ENCODE measurements at places on chromosomes 7 and 10.

- no peak for DNase-seq
Observed at GRCh38 chr7:106223156-106223555, 61.6 kb downstream of the NAMPT start.

GRCh38 chr10:58435297-58435985, 50.2 kb downstream of the TFAM start:
- DNase-seq: no peak

DNA sequence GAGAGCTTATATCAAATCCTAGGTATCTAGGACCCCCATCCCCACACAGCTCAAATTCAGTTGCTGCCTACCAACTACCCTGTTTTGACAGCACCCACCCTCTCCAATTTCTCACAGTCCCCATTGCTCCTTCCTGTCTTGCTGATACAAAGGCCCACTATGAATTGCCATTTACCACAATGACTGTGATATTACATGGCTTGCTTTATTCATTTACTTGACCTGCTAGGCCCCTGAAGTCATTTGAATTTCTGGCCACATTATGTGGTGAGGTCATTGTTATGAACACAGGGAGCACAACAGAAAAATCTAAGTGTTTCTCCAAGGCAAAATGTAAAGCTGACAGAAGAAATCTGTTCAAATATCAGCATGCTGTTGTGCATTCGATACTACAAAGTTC, 101.4 kb downstream of the PPP1R17 start:
- DNase-seq: no peak

DNA sequence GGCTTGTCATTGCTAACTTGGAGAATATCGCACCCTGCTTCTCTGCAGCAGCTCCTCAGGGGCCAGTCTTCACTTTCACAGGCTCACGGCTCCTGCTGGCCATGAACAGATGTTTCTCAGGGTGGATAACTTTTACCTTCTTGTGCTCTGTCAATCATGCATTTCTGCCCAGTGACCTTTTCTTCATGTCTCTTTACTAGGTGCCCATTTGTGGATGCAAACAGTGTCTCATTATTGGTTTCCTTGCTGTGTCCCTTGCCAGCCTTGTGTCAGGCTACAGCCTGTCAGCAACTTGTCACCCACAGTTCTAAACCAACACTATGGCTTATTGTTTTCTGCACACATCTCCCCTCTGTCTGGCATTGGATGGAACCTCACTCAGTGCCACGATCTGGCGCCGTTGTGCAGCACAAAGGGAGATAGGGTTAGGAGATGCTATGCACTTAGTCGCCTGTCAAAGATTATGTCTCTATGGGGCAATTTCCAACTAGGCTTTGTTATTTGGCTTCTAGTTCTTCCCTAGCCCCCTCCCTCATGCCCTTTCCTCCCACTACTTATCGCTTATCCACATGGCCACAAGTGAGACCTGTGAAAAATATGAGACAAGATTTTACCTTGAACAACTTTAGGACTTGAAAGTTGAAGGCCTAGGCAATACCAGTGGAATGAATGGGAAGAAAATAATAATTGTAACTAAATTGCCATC, 45.7 kb upstream of the NXPH1 start:
- no peak for DNase-seq

DNA sequence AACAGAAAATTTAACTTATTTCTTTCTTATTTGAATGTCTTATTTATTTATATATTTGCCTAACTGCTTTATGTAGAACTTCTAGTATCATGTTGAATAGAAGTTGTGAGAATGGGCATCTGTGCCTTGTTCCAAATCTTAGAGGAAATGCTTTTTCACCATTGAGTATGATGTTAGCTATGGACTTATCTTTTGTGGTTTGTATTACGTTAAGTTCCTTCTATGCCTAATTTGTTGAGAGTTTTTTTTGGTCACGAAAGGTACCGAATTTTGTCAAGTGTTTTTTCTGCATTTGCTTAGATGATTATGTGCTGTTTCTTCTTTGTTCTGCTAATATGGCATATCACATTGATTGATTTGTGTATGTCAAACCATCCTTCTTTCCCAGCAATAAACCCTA, 161.0 kb upstream of the TRIM24 start:
- no peak for DNase-seq

GRCh38 chr10:100184840-100185239, 989 bp downstream of the ERLIN1 start:
- DNase-seq: no peak

DNA sequence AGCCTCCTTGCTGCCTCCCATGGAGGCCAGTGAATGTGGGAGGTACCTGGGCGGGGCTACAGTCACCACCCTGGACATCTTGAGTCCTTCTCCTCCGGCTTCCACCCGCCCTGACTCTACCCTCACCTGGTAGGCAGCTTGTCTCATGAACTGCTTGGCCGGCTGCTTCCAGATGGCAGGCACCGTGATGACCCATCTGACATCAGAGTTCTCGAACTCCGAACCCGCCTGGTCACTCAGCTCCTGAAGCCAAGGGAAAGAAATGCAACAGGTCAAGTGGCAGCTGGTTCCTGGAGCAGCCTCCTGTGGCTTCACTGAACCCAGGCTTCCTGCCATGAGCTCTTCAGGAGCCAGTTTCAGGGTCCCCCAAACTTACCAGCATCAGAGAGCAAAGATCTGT, 50.1 kb downstream of the HSPA12A start:
- no peak for DNase-seq

DNA sequence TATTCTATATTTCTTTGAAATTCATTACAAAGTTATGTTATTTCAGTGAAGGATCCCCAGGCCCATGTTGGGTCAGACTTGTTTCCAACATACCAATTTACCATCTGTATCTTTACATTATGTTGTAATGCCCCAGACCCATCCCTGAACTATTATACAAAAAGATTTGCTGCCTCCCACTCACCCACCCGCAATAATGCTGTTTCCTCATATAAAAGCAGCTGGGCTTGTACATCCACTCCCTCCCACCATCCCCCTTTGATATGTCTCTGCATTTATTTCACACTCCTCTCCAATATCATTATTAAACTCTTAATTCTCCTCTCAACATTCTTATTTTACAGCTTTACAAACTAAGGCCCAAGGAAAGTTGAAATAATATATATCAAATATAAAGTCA, 153.7 kb downstream of the DOCK4 start:
- no peak for DNase-seq

GRCh38 chr10:21535494-21535965, 1.5 kb downstream of the MLLT10 start:
- no peak for DNase-seq

GRCh38 chr10:18185621-18186020, 45.4 kb downstream of the CACNB2 start:
- DNase-seq: no peak

GRCh38 chr7:20330239-20330927, at the start of gene ITGB8:
Gene ITGB8, plus strand, starts transcription at chr7:20330900. Its CDS starts 907 bp downstream, at chr7:20331807.
- peak; percentile 51 for DNase-seq

DNA sequence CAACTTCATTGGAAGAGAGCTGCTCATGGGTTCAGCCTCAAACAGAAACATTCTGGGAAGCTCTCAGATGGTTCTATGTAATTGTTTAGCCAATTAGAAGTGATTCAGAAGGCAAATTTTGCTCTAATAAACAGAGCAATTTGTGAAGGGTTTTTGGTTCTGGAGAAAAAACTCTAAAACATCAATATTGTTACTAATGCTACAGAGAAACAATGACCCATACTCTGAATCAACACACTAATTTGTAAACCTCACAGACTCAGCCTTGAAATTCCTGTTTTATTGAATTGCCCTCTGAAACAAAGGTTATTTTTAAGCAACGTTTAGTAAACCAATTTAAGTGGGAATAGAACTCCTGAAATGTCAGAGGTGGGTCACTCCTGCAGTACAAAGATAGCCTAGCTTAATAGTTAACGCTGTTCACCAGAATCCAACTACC, 171.6 kb upstream of the SVIL start:
- DNase-seq: no peak

DNA sequence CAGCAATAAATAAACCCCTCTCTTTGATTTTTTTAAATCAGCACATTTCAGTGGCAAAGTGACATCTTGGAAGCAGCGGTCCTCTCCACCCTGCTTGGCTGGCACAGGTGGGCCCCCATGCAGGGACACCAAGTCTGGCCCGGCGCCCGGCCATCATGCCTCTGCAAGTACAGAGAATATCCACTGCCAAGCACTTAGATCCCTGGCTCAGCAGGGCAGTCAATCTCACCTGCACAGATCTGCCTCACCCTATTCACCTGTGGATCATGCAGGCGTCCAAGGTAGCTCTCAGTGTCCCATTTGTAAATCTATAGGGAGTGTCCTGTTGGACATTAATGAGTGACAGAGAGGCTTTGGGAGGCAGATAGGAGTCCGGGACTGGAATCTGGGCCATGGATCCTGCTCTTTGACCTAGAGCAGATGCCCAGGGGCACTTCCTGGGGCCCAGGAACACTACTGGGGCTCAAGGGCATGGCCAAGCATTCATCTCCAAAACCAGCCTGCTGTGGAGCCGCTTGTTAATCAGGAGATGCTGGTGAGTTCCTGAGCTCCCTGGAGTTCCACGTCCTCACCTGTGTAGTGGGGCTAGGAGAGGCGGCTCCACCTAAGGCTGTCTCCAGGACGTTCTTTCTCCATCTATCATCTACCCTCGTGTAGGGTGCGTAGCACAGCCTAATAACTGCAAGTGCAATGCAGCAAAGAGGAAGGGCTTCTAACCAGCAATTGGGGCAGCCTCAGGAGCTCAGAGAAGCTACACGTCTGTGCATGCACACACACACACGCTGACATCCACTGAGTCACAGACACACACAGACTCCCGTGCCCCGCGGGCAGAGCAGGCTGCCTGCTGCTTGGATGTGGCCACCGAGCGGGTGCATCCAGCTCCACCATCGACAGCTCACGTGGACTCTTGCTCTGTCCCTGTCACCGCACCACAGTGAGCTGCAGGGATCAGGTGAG, 123.6 kb downstream of the OAT start:
- DNase-seq: no peak

GRCh38 chr7:48299580-48300169, 128.4 kb downstream of the ABCA13 start:
- DNase-seq: peak; percentile 72

DNA sequence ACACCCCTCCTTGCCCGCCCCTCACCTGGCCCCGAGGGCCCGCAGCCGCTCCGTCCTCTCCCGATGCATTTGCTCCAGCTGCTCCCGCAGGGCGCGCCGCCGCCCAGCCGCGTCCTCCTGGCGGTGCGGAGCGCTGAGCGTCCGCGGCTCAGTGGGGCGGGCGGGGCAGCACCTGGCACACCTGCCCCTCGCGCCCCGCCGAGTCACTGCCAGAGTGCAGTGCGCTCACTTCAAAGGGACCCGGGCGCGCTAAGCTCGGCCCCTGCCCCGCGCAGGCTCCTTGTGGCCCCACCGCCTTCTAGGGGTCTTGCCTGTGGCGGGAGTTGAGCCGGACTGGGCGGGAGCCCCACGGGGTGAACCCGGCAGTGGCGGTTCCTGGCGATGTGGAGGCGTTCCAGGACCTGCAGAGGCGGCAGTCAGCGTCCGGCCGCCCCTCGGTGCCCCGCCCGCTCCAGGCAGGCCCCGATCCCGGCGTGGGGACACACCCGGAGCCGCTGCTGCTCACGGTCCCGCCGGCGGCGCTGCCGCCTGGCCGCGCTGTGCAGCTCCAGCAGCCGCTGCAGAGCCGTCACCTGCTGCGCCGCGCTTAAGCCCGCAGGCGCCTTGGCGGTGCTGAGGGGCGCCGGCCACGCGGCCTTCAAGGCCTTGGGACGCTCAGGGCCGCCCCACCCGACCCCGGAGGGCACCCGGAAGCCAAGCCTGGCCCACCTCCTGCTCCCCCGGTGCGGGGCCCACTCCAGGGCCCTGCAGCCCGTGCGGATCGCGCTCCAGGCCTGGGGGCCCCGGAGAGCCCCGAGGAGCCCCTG, 6.7 kb downstream of the ATP6V1F start:
- no peak for DNase-seq

DNA sequence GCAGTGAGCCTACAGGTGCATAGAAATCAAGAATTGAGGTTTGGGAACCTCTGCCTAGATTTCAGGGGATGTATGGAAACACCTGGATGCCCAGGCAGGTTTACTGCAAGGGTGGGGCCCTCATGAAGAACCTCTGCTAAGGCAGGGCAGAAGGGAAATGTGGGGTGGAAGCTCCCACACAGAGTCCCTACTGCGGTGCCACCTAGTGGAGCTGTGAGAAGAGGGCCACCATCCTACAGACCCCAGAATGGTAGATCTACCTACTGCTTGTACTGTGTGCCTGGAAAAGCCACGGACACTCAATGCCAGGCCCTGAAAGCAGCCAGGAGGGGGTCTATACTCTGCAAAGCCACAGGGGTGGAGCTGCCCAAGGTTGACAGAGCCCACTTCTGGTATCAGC, 533.5 kb downstream of the GPAM start:
- no peak for DNase-seq

DNA sequence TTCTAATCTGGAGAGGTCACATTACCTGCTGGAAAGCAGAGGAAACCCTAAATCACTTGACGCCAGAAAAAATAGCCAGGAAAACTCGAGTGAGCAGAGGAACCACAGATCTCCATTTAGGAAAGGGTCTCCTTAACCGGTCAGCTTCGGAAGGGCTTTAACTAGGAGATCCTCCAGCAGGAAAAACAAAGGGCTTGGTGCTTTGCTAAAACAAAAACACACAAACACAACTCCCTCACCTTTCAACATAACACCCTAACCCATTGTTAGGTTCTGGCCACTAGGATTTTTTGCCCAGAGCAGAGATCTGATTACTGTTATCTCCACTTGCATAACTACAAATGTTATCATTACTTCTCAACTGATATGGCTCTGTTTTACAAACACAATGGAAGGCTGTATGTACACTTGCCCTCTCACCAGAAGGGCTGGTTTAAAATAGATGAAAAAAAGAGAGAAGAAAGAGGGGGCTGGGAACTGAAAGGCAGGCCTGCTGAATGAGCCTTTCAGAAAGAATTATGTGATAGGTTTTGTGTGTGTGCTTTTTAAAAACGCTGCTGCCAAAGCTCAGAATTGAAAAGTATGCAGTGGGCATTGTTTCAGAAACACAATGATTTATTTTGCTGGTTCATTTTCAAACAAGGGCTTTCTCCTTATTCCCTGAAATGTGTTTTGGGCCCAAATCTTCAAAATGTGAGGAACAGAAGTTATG, 161.5 kb downstream of the FGFR2 start:
- DNase-seq: no peak

DNA sequence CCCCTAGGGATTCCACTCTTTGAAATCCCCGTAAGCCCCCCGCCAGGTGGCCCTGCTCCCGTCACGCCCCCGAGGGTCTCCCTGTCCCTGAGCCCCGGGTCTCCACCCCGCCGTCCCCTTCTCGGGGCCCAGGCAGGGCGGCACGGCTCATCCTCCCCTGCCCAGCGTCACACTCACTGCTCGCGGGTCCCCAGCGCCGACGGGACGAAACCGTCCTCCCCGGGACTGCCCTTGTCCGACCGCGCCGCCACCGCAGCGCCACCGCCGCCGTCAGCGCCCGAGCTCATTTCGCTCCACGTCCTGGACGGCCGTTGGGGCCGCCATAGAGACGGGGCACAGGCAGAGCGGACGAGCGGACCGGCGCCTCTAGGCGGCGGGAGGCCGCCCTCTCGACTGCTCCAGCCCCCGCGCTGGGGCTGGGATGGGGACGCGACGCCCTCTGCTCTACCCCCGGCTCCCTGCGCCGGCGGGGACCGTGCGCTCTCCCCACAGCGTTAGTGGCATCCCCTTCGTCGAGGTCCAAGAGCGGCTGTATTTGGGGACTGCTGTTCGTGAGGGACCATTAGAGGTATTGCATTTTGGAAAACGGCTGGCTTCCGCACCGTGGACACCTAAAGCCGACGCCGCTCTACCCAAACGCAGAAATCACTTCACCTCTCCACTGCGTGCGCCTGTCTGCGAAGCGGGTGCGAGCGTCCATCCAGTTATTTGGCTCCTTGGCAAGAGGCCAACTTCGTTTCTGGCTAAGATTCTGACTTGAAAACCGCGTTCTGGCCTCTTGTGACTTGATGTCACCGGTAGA, at the start of gene EEF1AKMT2:
EEF1AKMT2 (minus strand) TSS at position 341 of the 802 bp plus-strand sequence; CDS start at position 287, 54 bp downstream.
- DNase-seq: peak; percentile 62

GRCh38 chr10:34291466-34292193, 523.5 kb downstream of the PARD3 start:
- no peak for DNase-seq
